ENCODE measurements at places on chromosomes 16 and 17.

DNA sequence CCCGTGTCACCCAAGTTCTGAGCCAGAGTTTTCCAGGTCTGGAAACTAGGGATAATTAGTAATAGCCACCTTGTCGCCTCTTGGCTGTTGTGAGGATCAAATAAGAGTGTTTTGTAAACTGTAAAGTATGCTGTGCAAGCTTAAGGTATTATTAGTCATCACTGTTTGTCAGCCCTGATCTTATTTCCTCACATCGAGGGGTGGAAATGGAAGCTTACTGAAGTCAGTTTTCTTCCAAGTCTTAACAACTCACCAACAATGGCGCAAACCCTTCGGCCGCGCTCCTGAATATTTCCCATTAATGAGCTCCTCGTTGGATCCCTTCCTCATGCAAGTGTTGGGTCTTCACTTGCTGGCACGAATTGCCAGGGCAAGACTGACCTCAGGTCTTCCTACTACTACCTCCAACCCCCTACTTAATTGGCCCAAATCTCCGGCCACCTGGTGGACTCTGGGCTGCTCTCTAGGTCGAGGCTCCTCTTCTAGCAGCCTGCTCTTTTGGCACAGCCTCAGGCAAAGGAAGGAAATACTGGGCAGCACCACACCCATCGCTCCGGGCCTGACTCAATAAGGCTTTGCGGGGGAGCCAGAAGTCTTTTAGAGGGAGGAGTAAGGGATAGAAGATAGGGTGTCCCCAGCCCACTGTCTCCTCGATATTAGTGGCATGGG is 885 bp upstream of the SLC35B1 start:
- DNase-seq, result no peak

- DNase-seq, result no peak
These were observed 6.2 kb downstream of the KATNB1 start for GRCh38 chr16:57741660-57742191.

GRCh38 chr16:82271636-82272035 is 101.6 kb upstream of the MPHOSPH6 start:
- DNase-seq, result no peak

GRCh38 chr16:1707193-1707790 is 1.3 kb downstream of the MAPK8IP3 start:
- DNase-seq, result no peak

DNA sequence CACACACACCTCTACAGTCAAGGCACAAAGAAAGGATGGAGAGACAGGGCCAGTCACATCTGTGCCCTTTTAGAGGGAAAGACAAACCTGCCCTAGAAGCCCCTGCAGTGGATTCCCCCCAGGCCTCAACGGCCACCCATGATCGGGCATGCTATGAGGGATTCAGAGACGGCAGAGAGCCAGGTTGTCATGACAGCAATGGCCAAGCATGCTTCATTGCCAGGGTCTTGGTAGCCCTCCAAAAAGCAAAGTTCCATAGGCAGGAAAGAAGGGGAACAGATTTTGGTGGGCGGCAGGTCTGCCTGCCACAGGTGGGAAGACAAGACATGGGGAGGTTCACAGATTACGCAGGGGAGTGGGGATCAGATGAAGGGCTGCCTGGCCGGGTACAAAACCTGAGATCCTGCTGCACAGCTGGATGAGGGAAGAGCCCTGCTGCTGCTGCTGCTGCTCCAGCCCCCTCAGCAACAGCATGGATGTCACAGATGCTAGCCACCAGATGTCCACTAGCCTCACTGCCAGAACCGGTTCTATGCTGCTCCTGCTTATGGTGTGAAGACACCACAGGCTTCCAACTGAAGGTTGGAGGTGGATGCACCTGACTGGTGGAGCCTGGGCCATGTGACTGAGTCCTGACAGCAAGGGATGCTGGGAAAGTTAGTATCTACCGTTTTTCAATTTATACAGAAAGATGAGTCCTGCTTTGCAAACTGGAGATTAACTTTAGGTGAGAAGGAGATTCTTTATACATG is 17.8 kb downstream of the ACTG1 start:
- DNase-seq, result no peak

DNA sequence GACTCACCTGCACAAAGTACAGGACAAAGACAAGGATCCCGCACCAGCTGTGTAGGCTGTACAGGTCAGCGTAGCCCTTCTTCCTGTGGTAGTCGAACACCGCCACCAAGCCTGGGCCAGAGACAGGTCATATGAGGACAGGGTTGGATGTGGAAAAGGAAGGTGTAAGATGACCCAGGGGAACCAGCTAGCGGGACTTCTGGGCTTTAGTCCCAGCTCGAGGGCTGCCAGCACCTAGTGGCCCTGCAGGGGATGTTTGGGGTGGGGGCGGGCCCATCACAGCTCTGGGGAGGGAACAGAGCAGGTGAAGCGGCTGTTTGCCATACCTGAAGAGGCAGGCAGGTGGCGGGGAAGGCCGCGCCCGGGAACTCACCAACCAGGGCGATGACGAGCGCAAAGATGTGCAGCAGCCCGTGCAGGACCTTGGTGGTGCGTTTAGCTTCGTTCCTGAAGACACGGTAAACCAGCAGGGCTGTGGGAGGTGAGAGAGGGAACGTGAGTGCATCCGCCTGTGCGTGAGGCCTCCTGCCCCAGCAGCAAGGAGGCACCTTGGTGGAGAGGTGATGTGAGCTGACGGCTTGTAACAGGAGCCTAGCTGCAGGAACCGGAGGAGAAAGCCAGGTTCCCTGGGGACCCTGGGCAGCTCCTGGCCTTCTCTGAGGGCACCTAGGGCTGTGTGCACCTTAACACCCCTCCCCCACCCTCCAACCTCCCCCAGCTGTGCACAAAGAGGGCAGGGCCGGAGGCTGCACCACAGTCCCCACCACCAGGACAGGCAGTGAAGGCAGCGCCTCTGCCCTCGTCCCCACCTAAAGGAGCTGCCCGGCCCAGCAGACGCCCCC is 10.2 kb downstream of the CYB561 start:
- DNase-seq, result no peak

DNA sequence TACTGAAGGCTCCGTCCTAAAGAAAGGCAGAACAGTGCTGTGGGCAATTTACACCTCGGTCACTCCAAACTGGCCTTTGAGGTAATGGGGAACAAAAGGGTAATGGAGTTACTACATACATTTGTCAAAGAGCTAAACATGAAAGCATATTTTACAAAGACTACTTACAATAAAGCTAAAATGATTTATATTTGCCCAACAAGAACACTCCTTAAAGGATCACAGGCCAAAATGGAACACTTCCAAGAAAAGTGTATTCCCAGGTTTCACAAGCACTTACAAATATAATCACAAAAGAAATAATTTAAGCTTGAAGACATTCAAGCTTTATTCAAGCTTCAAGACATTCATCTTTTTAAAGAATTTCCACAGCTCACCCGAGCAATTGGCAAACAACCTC is 29.3 kb downstream of the C17orf67 start:
- no peak for DNase-seq

DNA sequence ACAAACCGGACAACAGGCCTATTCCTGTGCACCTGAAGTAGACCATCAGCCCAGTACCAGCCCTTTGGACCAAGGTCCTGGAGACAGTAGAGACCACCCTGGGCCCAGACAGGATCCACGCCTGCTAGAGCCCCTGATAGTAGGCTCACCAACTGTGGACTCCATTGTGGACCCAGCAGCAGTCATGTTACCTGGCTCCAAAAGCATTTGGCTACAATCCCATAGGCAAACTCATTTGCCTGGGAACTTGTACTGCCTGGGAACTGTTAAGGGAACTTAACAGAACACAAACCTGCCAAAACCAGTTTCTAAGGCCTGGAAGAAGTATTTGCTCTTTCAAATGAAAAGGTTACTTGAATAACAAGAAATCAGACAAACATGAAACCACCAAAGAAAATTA is 10.0 kb upstream of the ACSM1 start:
- DNase-seq, result no peak

- DNase-seq, result no peak
These were observed 2.0 kb downstream of the SLC46A1 start for GRCh38 chr17:28404007-28404406.

DNA sequence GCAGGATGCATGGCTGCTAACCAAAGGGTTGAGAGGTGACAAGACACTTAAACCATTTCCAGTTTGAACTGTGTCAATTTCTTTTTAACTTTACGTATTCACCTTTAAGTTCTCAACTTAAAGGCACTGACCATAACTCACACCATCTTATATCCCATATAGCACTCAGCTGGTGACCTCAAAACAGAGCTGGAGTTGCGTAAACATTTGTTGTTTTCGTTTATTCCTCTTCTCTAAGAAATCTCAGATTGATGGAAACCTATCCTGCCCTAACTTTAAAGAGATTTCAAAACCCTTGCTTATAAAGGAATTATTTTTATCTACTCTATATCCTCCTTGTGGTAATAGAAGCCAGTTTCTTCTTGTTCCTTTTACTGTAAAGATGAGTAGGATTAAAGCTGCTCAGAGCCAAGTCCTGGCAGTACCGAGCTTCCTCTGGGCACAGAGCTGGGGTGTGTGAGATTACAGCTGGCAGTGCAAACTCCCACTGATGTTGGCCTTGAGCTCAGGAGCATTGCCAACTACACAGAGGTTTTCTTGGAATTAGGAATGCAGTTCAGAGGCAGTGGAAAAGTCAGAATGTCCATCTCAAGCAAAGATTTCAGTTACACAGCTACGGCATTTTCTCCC is 1.3 kb downstream of the KCTD2 start:
- DNase-seq, result no peak

All from left forelimb (tissue), 1 donor.